ENCODE measurements at places on chromosomes 3 and 15. TPM values are rescaled to one million over a fixed set of nuclear protein-coding genes. Genes with fewer than 3 reads are reported as not detected.

DNA sequence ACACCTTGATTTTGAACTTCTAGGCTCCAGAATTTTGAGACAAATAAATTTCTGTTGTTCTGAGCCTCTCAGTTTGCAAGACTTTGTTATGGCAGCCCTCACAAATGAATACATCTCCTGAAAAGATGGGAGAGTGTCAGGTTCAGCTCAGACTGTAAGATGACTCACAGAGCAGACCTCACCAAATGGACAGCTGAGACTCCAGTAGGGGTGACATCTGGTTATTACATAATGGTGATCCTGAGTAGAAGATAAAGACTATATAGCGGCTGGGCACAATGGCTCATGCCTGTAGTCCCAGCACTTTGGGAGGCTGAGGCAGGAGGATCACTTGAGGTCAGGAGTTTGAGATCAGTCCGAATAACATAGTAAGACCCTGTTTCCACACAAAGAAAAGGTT is 26.2 kb upstream of the MTMR14 start:
- no peak for DNase-seq

Gene CMTM8
- 9.0 TPM for total RNA-seq

Gene TRIM42
- total RNA-seq = not detected

- DNase-seq = no peak
Measured at GRCh38 chr15:84714372-84714771, 1.6 kb downstream of the SEC11A start.

DNA sequence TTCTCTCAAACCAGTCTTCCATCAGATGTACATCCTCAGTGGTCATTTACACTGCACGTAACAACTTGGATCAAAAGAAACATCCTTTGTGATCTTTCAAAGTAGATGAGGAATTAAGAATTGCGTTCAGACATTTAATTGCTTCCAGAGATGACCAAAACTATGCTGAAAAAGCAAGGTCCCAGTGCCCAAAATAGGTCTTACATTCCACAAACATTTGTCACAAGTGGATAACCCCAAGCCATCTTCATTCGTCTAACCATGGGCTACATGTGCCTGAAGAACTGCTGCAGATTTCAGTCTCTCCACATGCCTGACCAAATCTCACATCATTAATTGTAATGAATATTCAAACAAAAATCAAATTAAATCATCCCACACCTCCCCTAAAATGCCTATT is 273.6 kb downstream of the SHOX2 start:
- DNase-seq = no peak
